ENCODE measurements at places on chromosomes 7 and 10.

DNA sequence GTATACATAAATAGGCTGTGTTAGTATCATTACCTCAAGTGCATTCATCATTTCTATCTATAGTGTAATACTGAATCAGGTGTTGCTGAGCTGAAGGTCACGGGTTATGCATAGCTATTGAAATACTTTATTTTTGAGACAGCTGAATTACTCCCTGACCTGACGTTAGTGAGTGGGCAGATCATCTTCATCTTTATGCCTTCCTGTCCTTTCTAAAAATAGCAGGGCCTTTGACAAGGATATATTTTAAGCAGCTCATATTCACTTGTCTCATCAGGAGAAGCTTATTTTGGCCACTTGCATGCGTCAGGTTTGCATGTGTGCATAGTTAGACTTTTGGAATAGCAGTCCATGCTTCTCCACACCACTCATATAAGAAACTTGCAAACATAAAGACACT, 63.6 kb upstream of the DKK1 start:
- no peak for DNase-seq

- no peak for DNase-seq
Observed at GRCh38 chr7:8146788-8147413, 115.1 kb downstream of the ICA1 start.

- DNase-seq, result peak; percentile 35
Observed at GRCh38 chr10:79400146-79401004, 45.0 kb downstream of the ZCCHC24 start.

- no peak for DNase-seq
Observed at GRCh38 chr10:74672430-74673165, 153.8 kb upstream of the KAT6B start.

GRCh38 chr10:119735451-119735850, 9.6 kb downstream of the INPP5F start:
- DNase-seq, result no peak

DNA sequence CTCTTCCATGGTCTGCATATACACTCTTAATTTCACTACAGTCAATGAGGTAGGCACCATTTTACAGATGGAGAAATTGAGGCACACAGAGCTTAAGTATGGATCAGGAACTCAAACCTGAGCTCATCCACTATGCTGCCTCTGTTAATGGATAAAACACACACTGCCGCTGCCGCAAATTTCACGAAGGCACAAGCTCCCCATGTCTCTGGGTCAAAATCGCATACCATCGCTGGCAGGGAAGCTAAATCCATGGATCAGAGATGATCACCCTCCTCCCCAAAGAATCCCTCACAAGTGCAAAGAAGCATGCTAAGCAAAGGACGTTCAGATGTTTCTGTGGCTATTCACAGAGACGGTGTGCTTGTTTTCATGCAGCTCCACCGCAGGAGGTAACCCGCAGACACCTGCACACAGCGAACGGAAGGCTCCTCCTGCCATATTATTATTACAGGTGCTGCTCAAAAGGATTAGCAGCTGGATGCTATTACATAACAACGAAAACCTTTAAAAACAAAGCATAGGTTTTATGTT, 109.3 kb downstream of the UBE2H start:
- no peak for DNase-seq

GRCh38 chr7:11235491-11235890, 261.8 kb downstream of the PHF14 start:
- DNase-seq, result no peak
